ENCODE measurements at places on chromosomes 7 and 10.
A peak's percentile ranks its signal among the peaks of the same experiment; 100 is the strongest.

- H3K27ac ChIP-seq = no peak overlapping the region
- no peaks in the 10 kb centered on the region for H3K27me3 ChIP-seq
- H3K4me3 ChIP-seq = no peak overlapping the region
- H3K36me3 ChIP-seq = no peaks in the 10 kb centered on the region
Observed at GRCh38 chr7:51374936-51375335, 58.3 kb upstream of the COBL start.

- no peak overlapping the region for H3K27ac ChIP-seq
- H3K36me3 ChIP-seq = no peaks in the 10 kb centered on the region
- no peaks in the 10 kb centered on the region for H3K4me1 ChIP-seq
- no peak for DNase-seq
- no peak overlapping the region for H3K4me3 ChIP-seq
Observed at GRCh38 chr7:46440186-46440585, 519.1 kb upstream of the IGFBP3 start.

- peaks cover 27% of the 10 kb centered on the region for H3K4me1 ChIP-seq
- no peaks in the 10 kb centered on the region for H3K27me3 ChIP-seq
- DNase-seq = no peak
- no peaks in the 10 kb centered on the region for H3K36me3 ChIP-seq
Observed at GRCh38 chr7:101880282-101881054, 63.0 kb downstream of the CUX1 start.

GRCh38 chr10:50260791-50261281 is 9.5 kb upstream of the ASAH2 start:
- peak overlapping the region; percentile 76 for H3K27ac ChIP-seq
- H3K27me3 ChIP-seq = peaks cover 7% of the 10 kb centered on the region

DNA sequence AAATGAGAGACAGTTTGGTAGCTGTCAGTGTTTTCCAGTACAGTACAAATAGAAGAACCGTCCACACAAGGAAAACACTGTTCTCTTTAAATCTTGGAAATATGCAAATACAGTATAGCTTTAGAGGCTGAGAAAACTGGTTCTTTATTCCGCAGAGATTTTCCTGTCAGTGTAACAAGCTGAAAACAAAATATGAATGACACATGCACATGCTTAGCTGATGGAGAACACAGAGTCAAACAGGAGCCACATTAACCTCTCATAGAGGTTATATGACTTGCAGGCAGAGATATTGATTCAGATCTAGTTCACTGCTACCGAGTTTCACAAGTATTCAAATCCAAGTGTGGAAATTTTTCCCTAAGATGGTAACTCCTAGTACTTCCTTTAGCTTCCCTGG is 135.2 kb upstream of the C1QL3 start:
- peaks cover 1% of the 10 kb centered on the region for H3K4me1 ChIP-seq
- no peak overlapping the region for H3K4me3 ChIP-seq
- no peaks in the 10 kb centered on the region for H3K27me3 ChIP-seq

- peaks cover 14% of the 10 kb centered on the region for H3K4me1 ChIP-seq
- peaks cover 9% of the 10 kb centered on the region for H3K36me3 ChIP-seq
- no peak for DNase-seq
- no peaks in the 10 kb centered on the region for H3K27me3 ChIP-seq
- peak overlapping the region; percentile 32 for H3K27ac ChIP-seq
Observed at GRCh38 chr7:91079487-91079886, 184.7 kb upstream of the FZD1 start.

- peak; percentile 32 for DNase-seq
- H3K4me1 ChIP-seq = peaks cover 63% of the 10 kb centered on the region
Observed at GRCh38 chr10:102648889-102649796, 4.9 kb downstream of the TRIM8 start.

DNA sequence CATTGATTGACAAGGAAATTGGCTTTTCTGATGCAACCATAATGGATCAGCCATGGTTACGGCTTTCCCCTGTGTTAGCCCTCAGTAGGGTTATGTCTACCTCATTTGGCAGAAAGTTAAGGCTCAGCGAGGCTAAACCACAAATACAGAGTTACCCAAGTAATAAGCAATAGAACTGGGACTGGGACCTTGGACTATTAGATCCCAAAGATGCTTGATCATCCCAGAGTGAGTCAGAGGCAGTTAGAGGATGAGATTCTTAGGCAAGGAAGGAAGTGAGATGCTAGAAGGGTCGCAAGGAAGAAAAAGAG is 401.4 kb downstream of the TNS3 start:
- no peak overlapping the region for H3K4me3 ChIP-seq
- peaks cover 15% of the 10 kb centered on the region for H3K27me3 ChIP-seq
- H3K27ac ChIP-seq = no peak overlapping the region
- no peaks in the 10 kb centered on the region for H3K4me1 ChIP-seq
- DNase-seq = no peak

DNA sequence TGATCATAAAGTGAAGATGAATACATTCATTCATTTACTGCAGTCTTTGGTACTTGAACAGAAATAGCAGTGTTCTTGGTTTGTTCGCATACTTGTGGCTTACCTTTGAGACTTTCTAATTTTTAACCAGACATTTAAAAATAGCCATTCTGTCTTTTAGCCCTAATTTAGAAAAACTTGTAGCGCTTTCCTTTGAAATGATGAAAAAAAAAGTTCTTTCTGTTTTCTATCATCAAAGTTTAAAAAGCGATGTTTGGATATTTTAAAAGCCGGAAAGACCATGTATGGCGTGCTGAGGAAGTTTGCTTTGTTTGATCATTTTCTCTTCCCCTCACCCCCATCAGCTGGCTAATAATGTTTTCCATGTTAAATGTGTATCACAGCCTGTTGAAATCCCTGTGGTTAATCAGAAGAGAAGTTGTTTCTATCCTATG is 116.3 kb downstream of the CUX1 start:
- H3K4me1 ChIP-seq = peaks cover 13% of the 10 kb centered on the region
- peak overlapping the region; percentile 67 for H3K4me3 ChIP-seq
- peaks cover 9% of the 10 kb centered on the region for H3K36me3 ChIP-seq
- H3K27me3 ChIP-seq = no peaks in the 10 kb centered on the region
- no peak for DNase-seq

DNA sequence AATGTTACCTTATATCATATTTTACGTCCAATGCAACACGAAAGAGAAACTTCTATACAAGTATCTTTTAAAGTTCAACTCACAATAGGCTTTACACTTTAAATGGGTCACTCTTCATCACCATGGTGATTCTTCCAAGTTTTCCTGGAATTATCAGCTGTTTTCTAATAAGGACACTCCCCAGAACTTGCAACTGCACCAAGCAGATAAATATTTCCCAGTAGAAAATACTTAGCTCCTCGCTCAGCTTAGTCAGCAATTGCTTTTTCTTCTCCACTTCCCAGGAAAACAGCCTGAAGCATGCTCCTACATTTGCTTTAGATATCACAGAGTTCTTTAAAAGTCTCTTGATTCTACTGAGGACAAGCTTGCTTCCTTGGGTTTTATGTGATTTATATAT is 25.7 kb upstream of the ADD3 start:
- peaks cover 4% of the 10 kb centered on the region for H3K36me3 ChIP-seq
- no peak overlapping the region for H3K4me3 ChIP-seq
- no peaks in the 10 kb centered on the region for H3K4me1 ChIP-seq

GRCh38 chr10:13573960-13574359 is 12.8 kb upstream of the PRPF18 start:
- peaks cover 7% of the 10 kb centered on the region for H3K27me3 ChIP-seq
- H3K4me1 ChIP-seq = no peaks in the 10 kb centered on the region
- DNase-seq = no peak
- H3K4me3 ChIP-seq = no peak overlapping the region

DNA sequence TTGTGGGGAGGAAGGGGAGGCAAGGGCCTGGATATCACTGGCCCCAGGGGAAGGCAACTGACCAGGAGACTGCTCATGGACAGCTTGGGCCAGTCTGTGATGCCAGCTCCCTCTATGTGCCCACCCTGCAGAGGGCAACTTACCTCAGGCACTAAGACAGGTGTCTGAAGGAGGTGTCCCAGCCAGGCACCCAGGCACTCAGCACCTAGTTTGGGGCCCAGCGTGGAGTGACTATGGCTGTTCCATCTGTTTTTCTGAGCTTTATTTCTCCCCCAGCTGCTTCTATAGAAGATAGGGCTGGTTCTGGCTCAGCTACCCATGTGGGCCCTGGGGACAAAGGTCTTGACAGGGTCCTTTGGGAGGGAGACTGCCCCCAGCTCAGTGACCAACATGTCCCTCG is 150.6 kb upstream of the PCBD1 start:
- no peak for DNase-seq
- H3K4me1 ChIP-seq = peaks cover 2% of the 10 kb centered on the region
- no peak overlapping the region for H3K4me3 ChIP-seq
- peaks cover 6% of the 10 kb centered on the region for H3K27me3 ChIP-seq

GRCh38 chr10:24350070-24350921 is 141.4 kb downstream of the KIAA1217 start:
- no peaks in the 10 kb centered on the region for H3K36me3 ChIP-seq
- H3K4me3 ChIP-seq = no peak overlapping the region
- no peaks in the 10 kb centered on the region for H3K27me3 ChIP-seq
- no peaks in the 10 kb centered on the region for H3K4me1 ChIP-seq
- no peak for DNase-seq

All from memory B cell (primary cell).